RPMI7951 (cell line): ENCODE measurements at places on chromosomes 7 and 10. TPM values are rescaled to one million over a fixed set of nuclear protein-coding genes. Genes with fewer than 3 reads are reported as not detected.
A peak's percentile ranks its signal among the peaks of the same experiment; 100 is the strongest.

The PTPN20 gene
- 2.1 and 4.9 TPM in 2 replicates for total RNA-seq

The CALHM1 gene
- not detected in 2 replicates for total RNA-seq

The CYP3A4 gene
- total RNA-seq, result not detected in 2 replicates

GRCh38 chr7:27172823-27173510 is 1.2 kb downstream of the HOXA10 start:
- DNase-seq, result peak; percentile 80

- no peak for DNase-seq
Measured at GRCh38 chr7:951881-952547, 2.5 kb downstream of the ADAP1 start.

- DNase-seq, result no peak
Measured at GRCh38 chr7:37129035-37129425, 319.6 kb downstream of the ELMO1 start.

The C10orf67 gene
- not detected in 2 replicates for total RNA-seq

DNA sequence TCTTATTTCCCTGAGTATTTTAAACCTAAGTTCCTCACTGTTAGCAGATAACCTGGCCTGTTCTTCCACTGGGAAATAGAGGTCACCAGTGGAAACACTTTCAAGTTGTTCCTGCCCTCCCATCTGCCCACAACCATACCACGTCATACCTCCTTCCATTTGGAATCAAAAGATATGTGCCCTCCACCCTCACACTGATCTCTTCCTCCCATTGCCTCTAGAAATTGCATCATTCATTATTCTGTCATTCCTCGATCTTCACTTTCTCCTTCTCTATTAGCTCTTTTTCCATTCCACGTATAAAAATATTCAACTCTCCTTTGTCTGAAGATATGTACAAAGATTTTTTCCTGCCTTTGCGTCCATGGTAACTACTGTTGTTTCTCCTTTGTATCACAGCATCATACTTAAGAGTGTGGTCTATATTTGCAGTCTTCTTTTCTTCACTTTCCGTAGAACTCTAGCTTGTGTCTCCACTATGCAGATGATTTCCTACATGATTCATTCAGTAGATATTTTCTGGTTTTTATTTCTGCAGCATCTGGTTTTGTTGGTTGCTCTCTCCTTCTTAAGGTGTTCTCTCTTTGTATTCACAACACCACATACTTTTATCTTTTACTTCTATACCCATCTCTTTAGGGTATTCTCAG is 312.3 kb downstream of the REEP3 start:
- no peak for DNase-seq
